ENCODE measurements at places on chromosomes 1 and 21. TPM values are rescaled to one million over a fixed set of nuclear protein-coding genes. Genes with fewer than 3 reads are reported as not detected.

Gene CA6
- not detected for total RNA-seq

Gene BARHL2
- total RNA-seq = not detected

Gene OLFM3
- total RNA-seq = not detected

Gene LCE1E
- total RNA-seq = not detected

Gene OLIG2
- not detected for total RNA-seq

Gene LMNA
- total RNA-seq = 1,090 TPM

Gene CR1L
- not detected for total RNA-seq

All from endothelial cell of coronary artery (primary cell).